ENCODE measurements at places on chromosomes 12 and 14.

DNA sequence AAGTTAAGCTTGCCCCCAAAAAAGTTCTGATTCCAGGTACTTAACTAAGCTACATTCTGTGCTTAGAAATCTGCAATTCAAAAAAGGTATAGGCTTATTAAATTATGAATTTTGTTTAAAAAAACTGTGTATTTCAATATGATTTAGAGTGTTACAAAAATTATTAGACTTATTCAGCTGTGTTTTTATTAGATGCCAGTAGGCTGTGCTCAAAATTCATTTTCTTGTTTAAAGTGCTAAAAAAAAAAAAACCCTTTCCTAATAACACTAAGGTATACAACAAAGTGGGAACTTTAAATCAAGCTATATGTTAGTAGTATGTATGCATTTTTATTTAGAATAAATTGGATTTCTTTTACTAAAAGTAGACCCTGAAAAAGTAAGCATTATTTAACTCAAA lies 25.0 kb downstream of the LRRC9 start:
- no peak for DNase-seq

GRCh38 chr12:109445191-109445609 lies 31.9 kb downstream of the KCTD10 start:
- DNase-seq = no peak

DNA sequence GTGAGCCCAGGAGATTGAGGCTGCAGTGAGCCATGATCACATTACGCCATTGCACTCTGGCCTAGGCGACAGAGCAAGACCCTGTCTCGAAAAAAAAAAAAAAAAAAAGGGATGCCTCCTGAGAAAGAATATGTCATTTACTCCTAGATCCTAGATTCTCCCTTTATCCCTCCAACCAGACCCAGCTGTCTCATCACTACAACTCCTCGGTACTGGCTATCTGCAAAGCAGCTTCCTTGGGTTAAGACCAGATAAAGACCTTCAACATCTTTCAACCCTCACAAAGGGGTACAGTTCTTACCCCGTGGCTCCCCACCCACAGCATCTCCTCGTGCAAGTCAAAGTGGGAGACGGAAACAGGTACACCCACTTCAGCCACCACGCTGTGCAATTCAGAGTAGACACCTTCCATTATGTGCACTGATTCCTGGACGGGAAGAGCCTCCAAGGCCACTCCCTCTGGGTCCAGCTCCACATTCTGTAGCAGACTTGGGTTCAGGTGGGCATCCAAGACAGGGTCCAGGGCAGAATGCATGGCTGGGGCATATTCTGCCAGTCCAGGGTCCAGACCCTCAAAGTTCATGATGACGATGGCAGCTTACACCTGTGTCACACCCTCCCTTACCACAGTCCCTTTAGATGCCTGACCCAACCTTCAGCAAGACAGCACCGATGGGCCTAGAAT lies 1.1 kb downstream of the PAN2 start:
- DNase-seq = no peak

DNA sequence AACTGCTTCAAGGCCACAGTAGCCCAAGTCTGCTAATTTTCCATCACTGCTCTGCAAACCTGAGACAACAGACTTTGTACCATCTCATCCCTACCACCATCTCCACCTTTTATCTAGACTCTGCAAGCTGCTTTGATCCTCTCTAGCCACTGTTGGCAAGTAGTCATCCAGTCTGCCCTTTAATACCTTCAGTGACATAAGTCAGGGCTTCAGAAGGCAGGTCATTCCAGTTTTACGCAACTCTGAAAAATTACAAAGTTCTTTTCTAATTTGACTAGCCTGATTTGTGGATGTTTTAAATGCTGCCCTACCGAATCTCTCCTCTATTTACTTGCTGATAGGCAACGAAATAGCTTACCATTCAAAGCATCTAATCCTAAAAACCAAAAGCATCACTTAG lies 2.8 kb downstream of the FERMT2 start:
- DNase-seq = no peak

DNA sequence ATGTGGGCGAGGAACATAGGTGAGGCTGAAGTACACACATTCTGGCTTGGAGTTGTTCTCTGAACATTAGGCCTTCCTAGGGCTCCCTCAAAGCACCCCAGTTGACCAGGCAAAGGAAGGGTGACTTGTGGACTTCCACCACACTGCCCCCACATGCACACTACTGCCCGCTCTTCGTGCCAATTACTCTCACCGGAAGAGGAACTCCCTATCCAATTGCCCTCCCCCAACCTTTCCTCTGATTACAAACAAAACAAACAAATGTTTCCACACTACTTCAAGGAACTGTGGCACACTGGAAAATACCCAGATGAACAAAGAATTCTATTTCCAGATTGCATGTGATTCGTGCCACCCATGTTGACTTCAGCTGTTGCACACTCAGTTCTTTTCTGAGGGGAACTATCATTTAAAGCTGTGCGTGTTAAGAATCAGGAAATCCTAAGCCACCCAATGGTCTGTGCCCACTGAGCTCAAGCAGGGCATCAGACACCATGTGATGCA lies 139.3 kb downstream of the SSPN start:
- DNase-seq = no peak

DNA sequence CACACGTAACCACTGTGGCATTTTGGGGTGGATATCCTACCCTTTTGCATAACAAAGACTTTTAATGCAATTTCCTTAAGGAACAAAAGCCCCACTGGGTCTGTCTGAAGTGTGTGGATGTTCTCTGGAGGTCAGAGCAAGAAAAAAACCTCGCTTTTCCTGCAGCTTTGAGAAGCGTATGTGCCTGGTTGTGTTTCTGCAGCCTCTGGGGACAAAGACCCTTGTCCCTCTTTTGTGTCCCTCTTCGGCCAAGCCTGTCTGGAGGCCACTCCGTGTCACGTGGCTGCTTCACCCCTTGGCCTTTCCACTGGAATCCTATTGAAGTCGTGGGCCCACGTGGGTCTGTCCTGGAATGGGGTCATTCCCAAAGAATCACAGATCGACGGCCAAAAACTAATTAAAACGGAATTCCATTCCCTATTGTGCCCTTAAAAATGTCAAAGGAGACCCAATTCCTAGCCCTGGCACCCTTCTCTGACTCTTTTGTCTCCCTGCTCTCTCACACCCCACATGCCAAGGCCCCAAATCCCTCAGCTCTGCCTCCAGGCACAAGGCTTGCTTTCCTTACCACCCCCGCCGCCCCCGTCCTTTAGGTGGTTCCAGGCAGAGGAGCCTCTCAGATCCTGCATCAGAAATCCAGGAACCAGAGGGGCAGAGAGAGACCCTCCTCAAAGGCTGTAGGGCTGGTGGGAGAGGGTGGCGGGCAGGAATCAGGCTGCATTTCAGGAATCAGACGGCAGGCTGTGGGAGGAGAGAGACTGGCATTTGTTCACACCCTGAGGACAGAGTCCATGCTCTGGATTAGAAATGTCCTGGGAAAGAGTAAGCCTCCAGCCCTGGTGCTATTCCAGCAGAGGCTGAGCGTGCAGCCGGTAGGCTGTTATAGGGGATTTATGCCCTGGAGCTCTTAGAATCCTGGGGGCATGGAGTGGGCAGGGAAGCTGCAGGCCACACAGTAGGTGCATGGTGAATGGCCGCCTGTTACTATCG lies 12.6 kb upstream of the CYP46A1 start:
- DNase-seq = no peak

DNA sequence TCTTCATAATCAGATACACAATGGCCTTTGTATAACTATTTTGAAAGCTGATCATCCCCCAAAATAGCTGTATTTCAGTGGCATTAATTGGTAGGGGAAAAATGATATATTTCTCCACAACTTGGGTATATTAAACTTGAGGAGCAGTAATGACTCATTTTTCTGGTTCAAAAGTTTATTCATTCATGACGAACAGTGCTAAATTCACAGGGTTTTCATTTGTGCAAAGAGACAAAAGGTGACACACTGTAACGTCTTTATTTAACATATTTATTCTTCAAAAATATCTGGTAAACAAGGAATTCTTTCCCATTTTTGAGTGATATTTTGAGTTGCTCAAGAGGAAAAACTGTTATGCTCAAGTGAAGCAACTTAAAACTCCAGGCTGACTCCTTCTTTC lies 415.5 kb upstream of the SOX5 start:
- no peak for DNase-seq

DNA sequence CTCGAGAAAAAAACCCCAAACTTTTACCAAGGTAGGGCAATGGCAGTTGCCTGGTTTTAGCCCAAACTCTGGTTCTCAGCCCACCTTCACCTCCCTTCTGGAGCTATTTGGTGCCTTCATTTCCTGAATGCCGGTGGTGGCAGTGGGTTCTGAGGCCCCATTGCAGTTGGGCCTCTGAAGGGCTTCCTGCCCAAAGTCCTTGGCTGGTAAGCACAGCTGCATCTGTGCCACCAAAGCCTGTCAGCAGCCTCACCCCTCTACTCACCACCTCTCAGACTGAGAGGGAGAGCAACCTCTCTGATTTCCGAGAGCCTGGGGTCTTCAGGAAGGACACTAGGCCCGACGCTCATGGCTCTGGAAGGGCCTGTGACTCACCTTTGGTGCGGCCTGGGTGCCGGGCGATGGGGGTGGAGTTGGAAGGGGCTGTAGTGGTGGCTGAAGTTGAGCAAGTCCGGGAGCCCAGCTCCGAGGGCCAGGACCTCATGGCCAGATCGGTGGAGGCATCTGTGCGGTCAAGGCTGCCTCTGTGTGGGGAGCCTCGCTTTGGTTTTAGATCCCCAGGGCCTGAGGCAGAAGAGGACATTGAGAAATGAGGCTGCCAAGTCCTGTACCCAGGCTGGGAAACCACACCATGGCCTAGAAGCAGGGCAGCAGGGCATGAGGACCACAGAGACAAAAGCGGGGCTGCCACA lies 38.6 kb upstream of the GPR68 start:
- DNase-seq = no peak

DNA sequence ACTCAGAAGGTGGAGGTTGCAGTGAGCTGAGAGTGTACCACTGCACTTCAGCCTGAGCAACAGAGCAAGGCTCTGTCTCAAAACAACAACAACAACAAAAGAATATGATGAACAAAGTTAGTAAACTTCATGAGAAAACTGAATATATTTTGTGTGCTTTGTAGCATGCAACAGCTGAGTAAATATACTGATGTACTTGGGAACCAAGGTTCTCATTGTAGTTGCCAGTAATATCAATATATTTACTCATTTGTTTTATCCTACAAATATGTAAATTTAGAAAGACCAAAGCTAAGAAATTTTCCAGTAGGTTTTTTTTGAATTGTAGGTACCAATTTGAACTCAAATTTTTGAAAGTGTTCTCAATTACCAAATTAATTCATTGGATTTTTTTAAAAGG lies 127.2 kb downstream of the IPO8 start:
- DNase-seq = no peak

GRCh38 chr12:92337128-92337527 lies 191.5 kb upstream of the BTG1 start:
- DNase-seq = no peak

- peak; percentile 71 for DNase-seq
Observed at GRCh38 chr12:1592444-1593173, 1.8 kb downstream of the FBXL14 start.

DNA sequence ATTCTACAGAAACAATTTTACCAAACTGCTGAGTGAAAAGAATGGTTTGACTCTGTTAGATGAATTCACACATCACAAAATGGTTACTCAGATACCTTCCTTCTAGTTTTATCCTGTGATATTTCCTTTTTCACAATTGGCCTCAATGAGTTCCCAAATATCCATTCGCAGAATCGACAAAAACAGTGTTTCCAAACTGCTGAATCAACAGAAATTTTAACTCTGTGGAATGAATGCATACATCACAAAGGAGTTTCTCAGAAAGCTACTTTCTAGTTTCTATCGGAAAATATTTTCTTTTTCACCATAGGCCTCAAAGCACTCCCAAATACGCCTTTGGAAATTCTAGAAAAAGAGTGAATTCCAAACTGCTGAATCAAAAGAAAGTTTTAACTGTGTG lies 525.0 kb downstream of the ALG10 start:
- no peak for DNase-seq

DNA sequence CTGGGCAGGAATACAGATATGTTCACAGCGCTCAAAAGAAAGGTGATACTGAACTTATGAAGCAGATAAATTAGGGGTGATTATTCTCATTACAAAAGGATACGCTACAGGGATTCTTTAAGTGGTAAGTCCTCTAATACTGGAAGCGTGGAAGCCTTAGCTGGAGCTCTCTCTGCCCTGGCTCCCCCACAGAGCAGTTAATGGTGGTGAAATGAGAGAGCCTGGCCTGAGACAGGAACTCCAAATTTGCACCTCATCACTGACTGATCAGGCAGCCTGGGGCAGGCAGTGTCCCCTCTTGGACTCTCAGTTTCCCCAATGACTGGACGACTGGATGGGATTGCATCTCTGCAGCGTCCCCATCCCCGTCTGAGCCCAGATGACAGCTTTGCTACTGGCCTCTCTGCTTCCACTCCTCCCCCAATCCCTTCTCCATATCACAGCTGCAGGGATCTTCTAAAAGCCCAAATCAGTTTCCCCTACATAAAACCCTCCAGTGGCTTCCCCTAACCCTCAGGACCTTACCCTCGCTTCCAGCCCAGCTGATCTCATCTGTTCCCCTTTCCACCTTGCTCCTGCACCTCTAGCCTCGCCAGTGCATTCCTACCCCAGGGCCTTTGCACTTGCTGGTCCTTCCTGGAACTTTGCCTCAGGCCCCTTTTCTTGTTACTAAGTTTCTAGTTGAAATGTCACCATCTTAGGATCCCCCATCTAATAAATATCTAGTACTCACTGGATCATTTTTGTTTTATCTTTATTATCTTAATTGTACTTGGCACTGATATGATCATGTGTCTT lies 171.7 kb upstream of the LHX5 start:
- no peak for DNase-seq

DNA sequence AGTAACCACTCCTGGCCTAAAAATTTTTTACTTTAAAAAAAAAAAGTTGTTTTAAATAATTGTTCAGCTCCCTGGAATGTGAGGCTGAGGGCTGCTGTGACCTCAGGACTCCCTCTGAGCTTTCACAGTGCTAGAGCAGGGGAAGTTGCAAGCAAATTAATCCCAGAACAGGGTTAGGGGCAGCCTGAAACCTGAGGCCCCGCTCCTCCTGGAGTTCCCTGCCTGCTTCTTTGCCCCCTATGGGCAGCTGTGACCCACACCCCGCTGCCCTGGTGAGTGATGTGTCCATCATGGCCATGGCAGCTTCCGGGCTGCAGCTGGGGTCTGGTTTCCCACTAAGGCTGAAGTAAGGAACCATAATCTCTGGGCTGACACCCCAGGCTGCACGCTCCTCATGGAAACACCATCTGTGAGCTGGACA lies 9.5 kb downstream of the RITA1 start:
- no peak for DNase-seq

DNA sequence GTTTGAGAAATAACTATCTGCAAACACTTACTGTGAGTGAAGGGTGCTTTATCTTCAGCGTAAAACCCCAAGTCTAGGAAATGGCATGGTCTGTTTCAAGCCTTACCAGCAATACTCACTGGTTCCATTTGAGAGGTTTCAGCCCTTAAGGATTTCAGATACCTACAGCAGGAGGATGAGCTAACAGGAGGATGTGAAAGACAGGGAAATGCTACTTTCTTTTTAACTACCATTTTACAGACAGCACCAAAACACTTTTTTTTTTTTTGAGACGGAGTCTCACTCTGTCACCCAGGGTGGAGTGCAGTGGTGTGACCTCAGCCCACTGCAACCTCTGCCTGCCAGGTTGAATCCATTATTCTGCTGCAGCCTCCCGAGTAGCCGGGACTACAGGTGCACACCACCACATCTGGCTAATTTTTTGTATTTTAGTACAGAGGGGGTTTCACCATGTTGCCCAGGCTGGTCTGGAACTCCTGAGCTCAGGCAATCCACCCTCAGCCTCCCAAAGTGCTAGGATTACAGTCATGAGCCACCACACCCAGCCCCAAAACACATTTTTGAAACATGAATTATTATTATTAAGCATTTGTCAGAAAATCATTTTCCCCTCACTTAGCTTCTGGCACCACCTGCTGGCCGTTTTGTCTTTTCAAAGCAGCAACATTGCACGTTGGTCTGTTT lies 4.6 kb downstream of the MTRFR start:
- DNase-seq = peak; percentile 62

Measured in stimulated activated CD4-positive, alpha-beta T cell treated with anti-CD3 and anti-CD28 coated beads, Interleukin-1b, Interleukin-23, amount 100 ng/mL, for 48 hours (primary cell).